ENCODE measurements at places on chromosomes 4 and X. TPM values are rescaled to one million over a fixed set of nuclear protein-coding genes. Genes with fewer than 3 reads are reported as not detected.

- H3K27ac ChIP-seq: no peak overlapping the region
- peaks cover 27% of the 10 kb centered on the region for H3K36me3 ChIP-seq
- no peaks in the 10 kb centered on the region for H3K4me1 ChIP-seq
- no peak for DNase-seq
- no peak overlapping the region for H3K4me3 ChIP-seq
- no peaks in the 10 kb centered on the region for H3K27me3 ChIP-seq
These were observed 35.6 kb downstream of the PKD2 start for GRCh38 chr4:88043001-88043400.

- H3K36me3 ChIP-seq: peaks cover 30% of the 10 kb centered on the region
- DNase-seq: no peak
- H3K4me3 ChIP-seq: no peak overlapping the region
- no peak overlapping the region for H3K27ac ChIP-seq
- H3K27me3 ChIP-seq: no peaks in the 10 kb centered on the region
- H3K4me1 ChIP-seq: peaks cover 3% of the 10 kb centered on the region
These were observed 89.8 kb downstream of the MRPL1 start for GRCh38 chr4:77952457-77952856.

GRCh38 chr4:20217521-20217920 is 34.2 kb upstream of the SLIT2 start:
- no peaks in the 10 kb centered on the region for H3K27me3 ChIP-seq
- H3K4me1 ChIP-seq: no peaks in the 10 kb centered on the region
- no peak for DNase-seq
- H3K27ac ChIP-seq: no peak overlapping the region
- H3K36me3 ChIP-seq: no peaks in the 10 kb centered on the region
- H3K4me3 ChIP-seq: no peak overlapping the region

GRCh38 chr4:95059663-95060062 is 301.9 kb downstream of the BMPR1B start:
- H3K36me3 ChIP-seq: no peaks in the 10 kb centered on the region
- no peak for DNase-seq
- no peaks in the 10 kb centered on the region for H3K27me3 ChIP-seq
- H3K27ac ChIP-seq: no peak overlapping the region
- no peak overlapping the region for H3K4me3 ChIP-seq

- no peak overlapping the region for H3K27ac ChIP-seq
- no peaks in the 10 kb centered on the region for H3K27me3 ChIP-seq
- DNase-seq: no peak
- no peaks in the 10 kb centered on the region for H3K36me3 ChIP-seq
- no peaks in the 10 kb centered on the region for H3K4me1 ChIP-seq
These were observed 474.7 kb downstream of the PCDH7 start for GRCh38 chr4:31194823-31195222.

GRCh38 chr4:182085051-182085480 is 158.1 kb upstream of the TENM3 start:
- no peak overlapping the region for H3K4me3 ChIP-seq
- H3K4me1 ChIP-seq: no peaks in the 10 kb centered on the region
- H3K27ac ChIP-seq: no peak overlapping the region
- no peaks in the 10 kb centered on the region for H3K27me3 ChIP-seq
- H3K36me3 ChIP-seq: no peaks in the 10 kb centered on the region
- no peak for DNase-seq

DNA sequence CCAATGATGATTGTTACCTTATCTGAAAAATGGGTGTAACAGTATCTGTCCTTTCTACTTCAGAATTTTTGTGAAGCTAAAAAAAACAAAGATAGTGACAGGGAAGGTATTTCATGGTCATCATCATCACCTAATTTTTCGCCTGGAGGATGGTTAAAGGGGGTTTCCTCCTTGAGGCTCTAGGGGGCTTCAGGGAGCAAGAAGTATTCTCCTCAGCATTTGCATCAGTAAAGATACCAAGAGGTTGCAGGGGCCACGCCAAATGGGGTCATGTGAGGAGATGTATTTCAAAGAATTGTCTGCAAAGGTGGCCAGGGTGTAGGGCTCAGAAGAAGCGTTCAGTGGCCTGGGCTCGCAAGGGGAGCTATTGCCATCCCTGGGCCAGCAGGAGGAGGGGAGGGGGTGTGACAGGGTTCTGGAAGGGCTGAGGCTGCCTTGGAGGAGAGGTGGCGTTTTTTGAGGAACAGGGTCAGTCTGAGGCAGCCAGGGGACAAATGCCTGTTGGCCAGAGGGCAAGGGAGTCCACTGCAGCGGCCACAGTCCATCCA is 7.3 kb upstream of the NSG1 start:
- peaks cover 26% of the 10 kb centered on the region for H3K27me3 ChIP-seq
- no peak overlapping the region for H3K4me3 ChIP-seq
- DNase-seq: no peak
- no peaks in the 10 kb centered on the region for H3K4me1 ChIP-seq

DNA sequence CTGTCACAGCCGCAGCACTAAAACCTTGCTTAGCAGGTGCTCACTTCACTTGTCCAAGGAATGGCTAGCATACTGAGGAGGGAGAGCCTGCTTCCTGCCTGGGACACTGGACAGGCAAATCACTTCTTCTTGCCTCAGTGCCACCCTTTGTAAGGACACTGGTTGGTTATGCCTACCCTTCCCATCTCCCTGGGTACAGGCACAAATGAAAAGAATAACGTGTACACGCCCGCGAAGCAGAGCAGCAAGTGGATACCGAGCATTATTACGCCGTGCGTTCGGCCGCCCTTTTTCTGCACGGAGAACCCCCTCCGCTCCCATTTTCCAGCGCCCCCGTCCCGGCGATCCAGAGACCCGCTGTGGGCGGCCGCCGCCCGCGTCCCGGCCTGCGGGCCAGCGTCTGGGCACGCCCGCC is 338 bp upstream of the KLHL2 start:
- H3K27ac ChIP-seq: peak overlapping the region; percentile 80
- peaks cover 64% of the 10 kb centered on the region for H3K4me1 ChIP-seq
- DNase-seq: no peak
- H3K27me3 ChIP-seq: no peaks in the 10 kb centered on the region

DNA sequence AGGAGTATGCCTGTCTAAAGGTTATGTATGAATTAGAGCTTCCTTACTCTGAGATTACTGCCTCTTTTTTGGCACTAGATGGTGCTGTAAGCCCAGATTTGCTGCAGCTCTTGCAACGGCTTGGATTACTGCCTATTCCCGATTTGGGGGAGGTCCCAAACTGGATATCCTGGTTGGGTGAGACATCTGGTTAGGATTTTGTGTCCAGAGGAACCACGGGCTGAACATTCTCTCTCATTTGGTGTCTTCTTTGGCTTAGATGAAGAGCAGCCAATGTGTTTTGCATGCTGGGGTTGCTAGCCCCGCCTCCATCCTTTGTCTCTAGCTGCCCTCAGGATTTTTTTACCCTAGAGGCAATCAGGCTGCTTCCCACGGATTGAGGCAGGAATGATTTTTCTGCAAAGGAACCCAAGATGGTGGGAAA is 31.9 kb downstream of the F8A1 start:
- H3K27ac ChIP-seq: no peak overlapping the region
- peak overlapping the region; percentile 59 for H3K4me3 ChIP-seq
- peaks cover 12% of the 10 kb centered on the region for H3K27me3 ChIP-seq
- H3K36me3 ChIP-seq: no peaks in the 10 kb centered on the region

DNA sequence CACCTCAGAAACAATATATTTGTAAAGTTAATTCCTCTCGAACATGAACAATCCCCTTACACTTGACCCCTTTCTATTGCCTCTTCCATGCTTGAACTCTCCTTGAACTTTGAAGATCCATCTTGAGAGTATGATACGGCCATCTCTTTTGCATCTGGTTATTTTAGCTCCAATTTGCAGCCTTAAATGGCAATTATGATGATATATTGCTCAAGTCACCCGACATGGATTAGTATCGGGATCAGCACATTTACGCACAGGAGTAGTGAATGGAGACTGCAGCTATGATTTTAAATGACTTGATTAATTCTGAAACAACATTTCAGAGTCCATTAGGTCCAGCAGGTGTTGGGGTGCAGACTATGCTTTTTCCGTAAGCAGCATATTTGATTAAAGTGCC is 143.8 kb upstream of the PAQR3 start:
- no peaks in the 10 kb centered on the region for H3K36me3 ChIP-seq
- H3K4me1 ChIP-seq: no peaks in the 10 kb centered on the region
- no peaks in the 10 kb centered on the region for H3K27me3 ChIP-seq
- DNase-seq: no peak
- no peak overlapping the region for H3K27ac ChIP-seq

DNA sequence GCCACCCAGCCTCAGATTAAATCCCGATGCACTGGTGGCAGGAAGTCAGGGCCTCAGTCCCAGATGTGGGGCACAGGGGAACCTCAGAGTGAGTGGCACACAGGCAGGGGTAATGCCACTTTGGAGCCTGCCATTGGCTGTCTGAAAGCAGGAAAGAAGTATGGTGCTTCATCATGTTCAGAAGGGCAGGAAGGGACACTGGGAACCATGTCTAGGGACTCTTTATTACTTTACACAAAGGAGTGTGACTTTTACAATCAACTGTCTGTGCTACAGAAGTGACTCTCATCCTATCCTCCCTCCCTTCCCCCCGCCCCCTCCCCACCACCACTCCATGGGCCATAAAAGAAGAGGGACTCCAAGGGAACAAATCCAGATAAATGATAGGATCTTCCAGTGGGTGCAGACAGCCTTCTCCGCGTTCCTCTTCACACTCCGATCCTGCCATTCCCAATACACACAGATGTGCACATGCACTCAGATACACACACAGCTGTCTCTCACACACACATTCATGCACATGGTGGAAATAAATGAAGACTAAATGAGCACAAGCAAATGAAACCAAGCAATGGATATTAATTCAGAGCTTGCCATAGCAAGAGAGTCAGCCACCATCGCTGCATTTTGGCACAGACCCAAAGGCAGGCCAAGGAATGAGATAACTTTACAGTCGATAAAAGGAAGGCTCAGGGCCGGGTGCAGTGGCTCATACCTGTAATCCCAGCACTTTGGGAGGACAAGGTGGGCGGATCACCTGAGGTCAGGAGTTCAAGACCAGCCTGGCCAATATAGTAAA is 2.5 kb upstream of the TMEM154 start:
- DNase-seq: no peak
- peaks cover 46% of the 10 kb centered on the region for H3K4me1 ChIP-seq
- H3K4me3 ChIP-seq: no peak overlapping the region
- peaks cover 8% of the 10 kb centered on the region for H3K36me3 ChIP-seq
- no peaks in the 10 kb centered on the region for H3K27me3 ChIP-seq

KIF4A gene
- total RNA-seq: 40.5 TPM

VGLL1 gene
- total RNA-seq: not detected
